ENCODE measurements at places on chromosomes 5 and 9.

DNA sequence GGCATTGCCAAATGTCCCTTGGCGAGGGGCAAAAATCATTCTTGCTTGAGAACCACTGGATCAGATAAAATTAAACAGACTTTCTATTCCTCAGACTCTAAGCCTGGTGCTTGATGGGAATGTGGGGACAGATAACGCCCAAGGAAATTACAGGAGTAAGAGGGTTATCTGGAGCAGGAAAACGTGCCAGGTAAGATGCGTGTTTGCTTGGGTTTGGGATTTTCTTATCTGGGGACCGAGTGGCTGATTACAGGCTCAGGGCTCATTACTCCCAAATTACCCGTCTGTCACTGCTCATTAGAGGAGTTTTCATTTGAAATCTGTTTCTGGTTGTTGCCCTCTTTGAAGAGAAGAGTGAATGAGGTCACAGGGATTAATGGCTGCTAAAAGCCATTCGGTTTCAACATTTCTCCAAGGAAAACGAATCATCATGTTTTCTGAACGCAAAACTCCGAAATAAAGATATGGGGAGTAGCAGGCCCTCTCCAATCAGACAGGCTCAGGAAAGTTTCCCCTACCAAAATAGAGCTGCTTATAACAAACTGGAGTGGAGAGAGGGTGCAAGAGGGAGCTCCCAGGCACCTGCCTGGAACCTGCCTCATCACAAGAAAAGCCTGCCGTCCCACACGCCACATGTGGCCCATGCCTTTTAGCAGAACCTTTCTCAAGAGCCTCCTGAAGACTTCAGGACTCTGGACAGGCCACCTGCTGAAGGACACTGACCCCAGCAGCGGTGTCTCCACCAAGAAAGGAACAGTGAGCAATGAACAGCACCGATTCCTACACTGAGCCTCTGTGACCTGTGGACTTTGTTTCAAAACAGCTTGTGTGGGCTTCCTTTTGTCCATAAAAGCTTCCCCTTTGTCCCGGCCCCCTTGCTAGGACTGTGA lies 136.4 kb downstream of the ICE1 start:
- no peak for DNase-seq

GRCh38 chr5:132437604-132438266 lies 52.8 kb downstream of the IRF1 start:
- DNase-seq, result peak; percentile 85

DNA sequence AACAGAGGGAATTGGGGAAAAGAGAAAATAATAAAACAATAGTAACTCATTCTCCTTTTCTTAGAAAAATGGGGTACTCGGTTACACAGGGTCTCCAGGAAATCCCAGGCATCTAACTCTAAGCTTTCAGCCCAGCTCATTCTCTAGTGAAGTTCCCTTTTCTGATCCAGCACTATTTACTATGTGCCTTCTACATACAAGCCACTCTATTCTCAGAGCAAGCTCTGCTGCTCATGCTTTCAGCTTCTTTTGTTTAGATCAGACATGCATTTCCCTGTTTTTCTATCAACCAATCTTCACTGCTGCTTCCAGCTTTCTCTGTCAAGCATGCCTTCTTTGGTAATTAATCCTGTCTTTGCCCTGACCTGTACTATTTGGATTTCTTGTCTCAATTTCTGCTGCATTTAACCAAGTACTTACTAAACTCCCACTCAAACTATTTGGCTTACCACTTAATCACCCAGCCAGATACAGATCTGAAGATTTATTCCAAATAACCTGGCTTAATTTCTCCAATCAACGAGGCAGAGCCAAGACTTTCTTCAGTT lies 25.3 kb downstream of the OSMR start:
- no peak for DNase-seq

DNA sequence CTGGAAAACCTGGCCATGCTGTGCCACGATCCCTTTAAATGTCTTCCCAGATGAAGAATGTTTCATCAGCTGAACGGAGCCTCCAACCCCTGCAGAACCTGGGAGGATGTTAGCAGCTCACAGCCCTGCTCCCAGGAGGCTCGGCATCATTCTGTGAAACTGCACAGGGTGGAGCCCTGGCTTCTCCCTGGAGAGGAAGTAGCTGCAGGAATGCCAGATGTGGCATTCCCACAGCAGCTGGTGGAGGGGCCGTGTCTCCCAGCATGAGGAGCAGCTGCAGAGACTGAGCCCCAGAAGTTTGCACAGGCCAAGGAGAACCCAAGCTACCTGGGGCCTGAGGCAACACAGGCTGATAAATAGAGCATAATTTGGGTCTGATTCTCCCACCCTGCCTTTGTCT lies 165.8 kb upstream of the MAP3K1 start:
- DNase-seq, result peak; percentile 59

DNA sequence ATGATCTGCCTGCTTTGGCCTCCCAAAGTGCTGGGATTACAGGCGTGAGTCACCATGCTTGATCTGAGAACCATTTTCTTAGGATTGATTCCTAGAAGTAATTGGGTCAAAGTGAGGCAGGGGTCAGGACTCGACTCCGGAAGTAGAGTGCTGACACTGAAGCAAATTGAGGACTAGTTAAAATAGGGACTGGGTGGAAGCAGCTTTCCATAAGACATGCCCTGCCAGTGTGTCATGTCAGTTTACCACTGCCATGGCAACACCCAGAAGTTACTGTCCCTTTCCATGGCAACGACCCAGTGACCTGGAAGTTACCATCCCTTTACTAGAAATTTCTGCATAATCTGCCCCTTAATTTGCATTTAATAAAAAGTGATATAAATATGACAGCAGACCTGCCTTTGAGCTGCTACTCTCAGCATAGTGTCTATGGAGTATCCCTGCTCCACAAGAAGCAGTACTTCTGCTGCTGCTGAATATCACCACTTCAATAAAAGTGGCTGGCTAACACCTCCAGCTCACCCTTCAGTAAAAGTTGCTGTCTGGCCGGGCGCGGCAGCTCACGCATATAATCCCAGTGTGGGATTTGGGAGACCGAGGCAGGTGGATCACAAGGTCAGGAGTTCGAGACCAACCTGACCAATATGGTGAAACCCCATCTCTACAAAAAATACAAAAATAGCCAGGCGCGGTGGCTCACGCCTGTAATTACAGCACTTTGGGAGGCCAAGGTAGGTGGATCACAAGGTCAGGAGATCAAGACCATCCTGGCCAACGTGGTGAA lies 47.8 kb upstream of the JADE2 start:
- DNase-seq, result no peak

DNA sequence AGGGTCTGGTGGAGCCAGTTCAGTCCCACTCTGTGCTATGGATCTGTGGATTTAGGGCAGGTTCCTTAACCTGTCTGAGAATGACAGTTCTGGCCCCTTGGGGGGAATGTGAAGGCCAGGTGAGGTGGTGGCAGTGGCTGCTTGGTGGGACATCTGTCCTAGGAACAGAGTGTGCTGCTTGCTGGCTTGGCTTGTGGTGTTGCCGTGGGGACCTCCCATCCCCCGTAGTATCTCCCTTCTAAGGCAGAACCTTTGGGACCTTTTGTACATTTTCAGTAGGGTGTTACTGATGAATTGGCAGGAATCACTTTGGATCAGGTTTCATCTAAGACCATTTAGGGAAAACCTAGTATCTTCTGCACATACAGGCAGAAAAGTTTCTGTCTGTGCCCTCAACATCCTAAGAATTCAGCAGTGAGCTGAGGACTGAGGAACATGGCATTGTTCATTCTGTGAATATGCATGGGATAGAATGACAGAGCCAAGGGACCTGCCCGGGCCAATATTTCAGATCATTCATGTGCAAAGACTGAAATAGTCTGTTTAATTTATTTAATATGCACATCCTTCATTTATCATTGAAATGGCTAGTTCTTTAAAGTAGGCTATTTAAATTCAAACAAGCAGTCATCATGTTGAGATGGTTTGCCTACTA lies 64.6 kb downstream of the WNK2 start:
- no peak for DNase-seq

GRCh38 chr5:37554938-37555337 lies 175.8 kb downstream of the WDR70 start:
- no peak for DNase-seq

GRCh38 chr5:109566361-109566760 lies 123.4 kb upstream of the MAN2A1 start:
- no peak for DNase-seq

DNA sequence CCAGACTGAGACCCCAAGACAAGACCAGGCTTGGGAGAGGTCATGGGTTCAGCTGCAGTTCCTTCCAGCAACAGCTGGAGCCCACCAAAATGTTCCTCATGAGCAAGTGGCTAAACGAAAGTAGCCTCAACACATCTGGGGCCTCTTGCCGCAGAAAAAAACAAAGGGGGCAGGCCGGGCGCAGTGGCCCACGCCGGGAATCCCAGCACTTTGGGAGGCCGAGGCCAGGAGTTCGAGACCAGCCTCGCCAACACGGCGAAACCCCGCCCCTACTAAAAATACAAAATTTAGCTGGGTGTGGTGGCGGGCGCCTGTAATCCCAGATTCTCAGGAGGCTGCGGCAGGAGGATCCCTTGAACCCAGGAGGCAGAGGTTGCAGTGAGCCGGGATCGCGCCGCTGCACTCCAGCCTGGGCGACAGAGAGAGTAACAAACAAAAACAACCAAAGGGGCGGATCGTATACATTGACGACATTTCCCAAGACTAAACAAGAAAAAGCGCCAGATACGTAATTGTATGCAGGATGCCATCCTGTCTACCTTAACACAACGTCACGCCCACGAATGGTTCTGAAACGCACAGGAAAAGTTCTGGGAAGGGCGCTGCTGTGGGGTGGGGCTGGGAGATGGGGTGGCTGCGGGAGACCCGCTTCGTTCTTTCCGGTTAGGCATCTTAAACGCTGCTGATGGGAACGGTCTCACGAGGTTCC lies 1.7 kb downstream of the INPP5E start:
- no peak for DNase-seq

- peak; percentile 70 for DNase-seq
These were observed at the start of gene WNK2 for GRCh38 chr9:93183663-93184431. Gene WNK2, plus strand, starts transcription at chr9:93184139. Its CDS starts 791 bp downstream, at chr9:93184930.

- no peak for DNase-seq
These were observed 145.1 kb upstream of the SMIM23 start for GRCh38 chr5:171640480-171640879.

- DNase-seq, result no peak
These were observed 48.2 kb downstream of the CSNK1A1 start for GRCh38 chr5:149503006-149503405.

DNA sequence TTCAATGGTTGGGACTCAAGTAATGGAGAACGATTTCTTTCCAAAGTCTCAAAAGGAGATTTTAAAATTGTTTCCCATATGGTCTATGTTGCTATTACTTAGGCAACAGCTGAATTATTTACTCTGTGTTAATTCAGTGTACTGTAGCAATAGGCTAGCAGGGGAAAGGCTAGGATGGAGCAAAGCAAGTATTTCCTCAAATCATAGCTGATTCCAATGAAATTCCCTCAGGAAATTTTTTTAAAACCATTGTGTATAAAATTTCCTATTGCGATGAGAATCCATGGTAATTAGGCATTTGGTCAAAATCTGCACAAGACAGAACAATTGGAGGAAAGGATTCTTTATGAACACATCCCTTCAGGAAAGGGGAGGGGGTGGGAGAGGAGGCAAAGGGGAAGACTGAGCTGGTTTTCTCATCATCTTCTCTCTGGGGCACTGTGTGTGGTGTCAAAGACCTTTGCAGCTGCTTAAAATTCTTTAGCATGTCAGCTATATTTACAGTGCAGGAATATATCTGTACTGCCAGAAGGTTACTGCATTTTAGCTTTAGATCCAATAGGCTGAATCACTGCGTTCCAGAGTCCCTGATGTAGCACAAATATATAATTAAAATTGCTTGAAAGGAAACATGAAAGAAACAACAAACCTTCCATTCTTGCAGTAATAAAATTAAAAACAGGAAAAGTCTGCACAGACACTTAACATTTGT lies 95.3 kb downstream of the ZNF608 start:
- no peak for DNase-seq

GRCh38 chr5:79821-80220 lies 12.1 kb upstream of the PLEKHG4B start:
- no peak for DNase-seq

DNA sequence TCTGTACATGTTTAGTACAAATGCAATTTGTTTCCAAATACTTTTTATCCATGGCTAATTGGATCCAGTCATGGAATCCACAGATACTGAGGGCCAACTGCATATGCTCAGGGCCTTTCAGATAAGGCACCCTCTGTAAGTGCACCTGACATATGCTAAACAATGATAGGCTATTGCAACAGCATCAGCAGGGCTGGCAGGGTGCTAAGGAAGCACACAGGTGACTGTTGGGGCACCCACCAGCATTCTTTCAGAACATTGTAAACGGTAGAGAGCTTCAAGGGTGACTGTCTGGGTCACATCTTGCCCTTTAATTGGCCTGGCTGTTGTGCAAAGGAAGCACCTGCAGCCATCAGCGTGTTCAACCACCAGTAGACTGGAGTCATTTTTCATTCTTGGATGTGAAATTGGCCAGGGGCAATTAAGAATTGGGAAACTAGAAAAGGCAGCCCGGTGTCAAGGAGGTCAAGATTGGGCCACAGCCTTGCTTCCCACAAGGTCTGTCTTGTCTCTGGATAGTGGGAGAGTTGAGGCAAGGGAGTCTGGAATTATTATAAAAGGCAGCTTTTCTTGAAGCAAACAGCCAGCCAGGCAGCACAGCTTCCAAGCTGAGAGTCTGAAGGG lies 129.3 kb upstream of the RAI14 start:
- DNase-seq, result no peak

- DNase-seq, result no peak
These were observed 25.9 kb upstream of the ADAMTSL1 start for GRCh38 chr9:18448101-18448500.

- no peak for DNase-seq
These were observed 102.2 kb upstream of the PRR16 start for GRCh38 chr5:120361941-120362340.

GRCh38 chr9:125646217-125646616 lies 60.8 kb downstream of the MAPKAP1 start:
- no peak for DNase-seq

GRCh38 chr9:98231770-98232478 lies 23.5 kb downstream of the TBC1D2 start:
- peak; percentile 81 for DNase-seq

- no peak for DNase-seq
These were observed 8.8 kb downstream of the SLC26A2 start for GRCh38 chr5:149969181-149969930.

DNA sequence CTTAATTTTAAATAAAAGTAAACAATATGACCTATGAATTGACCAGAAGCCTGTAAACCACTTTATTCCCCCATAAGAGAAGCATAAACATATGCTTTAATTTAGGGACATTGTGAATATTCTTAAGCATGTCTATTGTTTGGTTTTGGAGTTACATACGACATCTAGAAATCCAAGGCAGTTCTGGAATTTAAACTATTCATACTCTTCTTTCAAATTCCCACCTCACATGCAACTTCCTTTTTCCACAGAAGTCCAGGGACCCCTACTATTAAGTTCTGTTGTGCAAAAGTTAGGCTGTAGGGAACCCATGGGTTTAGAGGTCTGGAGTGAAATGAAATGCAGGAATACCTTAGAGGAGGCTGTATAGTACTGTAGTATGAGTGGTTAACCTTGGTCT lies 2.1 kb downstream of the RIC1 start:
- no peak for DNase-seq

- DNase-seq, result peak; percentile 58
These were observed 7.1 kb downstream of the LRRC26 start for GRCh38 chr9:137162505-137163364.
